Renal cortical epithelial cell (primary cell): ENCODE measurements at places on chromosomes 7 and 10. TPM values are rescaled to one million over a fixed set of nuclear protein-coding genes. Genes with fewer than 3 reads are reported as not detected.

DNA sequence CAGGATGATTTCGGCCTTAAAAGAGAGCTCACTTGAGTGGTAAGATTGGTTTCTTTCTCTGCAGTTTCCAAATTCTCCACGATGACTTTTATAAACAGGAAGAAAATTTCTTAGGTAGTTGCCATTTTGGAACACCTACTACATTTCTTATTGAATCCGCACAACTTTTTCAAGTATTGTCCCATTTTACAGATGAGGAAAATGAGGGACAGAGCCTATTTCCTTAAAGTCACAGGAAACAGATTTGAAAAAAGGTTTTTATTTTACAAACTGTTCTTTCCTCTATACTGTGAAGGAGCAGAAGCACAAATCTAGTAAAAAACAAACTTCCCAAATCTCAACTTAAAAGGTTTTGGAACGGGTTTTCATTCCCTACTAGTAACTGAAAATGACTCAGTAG is 2.7 kb downstream of the YWHAG start:
- DNase-seq, result no peak

DNA sequence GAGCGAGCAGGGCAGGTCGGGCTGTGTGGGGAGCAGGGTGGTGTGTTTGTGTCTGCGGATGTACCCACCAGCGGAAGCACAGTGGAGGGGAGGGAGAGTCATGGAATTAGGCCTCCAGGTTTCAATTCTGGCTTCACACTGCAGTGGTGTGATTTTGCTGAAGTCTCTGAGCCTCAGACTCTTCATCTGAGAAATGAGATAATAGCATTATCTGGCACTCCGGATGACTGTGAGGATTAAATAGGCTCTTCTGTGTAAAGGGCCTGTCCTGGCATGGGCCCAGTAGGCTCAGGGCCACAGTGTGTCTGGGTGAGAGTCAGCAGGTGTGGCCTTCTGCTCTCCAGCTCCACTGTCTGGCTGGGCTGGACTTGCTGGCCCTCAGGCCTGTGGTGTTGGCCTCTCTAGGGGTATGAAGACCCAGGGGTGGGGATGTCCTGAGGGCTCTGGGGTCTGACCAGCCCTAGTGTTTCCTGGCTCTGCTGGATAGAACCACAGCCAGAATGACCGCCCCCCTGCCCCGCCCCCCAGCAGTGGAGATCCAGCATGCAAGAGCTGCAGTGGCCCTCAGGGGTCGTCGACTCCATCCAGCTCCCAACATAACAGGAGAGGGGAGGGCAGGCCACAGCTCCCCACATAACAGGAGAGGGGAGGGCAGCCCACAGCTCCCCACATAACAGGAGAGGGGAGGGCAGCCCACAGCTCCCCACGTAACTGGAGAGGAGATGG is 178.6 kb downstream of the RPS24 start:
- DNase-seq, result no peak

DNA sequence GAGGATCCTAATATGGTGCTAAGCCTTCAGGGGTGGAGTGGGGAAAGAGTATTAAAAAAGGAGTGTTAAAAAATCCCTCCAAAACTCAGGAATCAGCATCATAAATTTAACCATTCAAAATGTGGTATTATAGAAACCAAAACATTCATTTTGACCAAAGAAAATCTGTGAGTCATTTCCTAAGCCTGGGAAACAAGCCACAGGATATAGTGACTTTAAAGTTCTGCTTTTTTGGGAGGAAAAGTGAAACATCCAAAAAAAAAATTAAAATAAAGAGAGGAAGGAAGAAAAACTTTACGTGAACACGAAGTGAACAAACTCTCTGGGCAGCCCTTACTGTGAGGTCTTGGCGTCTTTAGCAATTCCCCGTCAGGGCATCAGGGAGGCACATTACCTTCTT is 74.0 kb upstream of the GSDME start:
- no peak for DNase-seq

Gene PRRT4
- total RNA-seq, result 0.17 TPM in 1 of 2 replicates, not detected in the other
